NCI-H1436 (cell line): ENCODE measurements at places on chromosomes 3 and 15.

DNA sequence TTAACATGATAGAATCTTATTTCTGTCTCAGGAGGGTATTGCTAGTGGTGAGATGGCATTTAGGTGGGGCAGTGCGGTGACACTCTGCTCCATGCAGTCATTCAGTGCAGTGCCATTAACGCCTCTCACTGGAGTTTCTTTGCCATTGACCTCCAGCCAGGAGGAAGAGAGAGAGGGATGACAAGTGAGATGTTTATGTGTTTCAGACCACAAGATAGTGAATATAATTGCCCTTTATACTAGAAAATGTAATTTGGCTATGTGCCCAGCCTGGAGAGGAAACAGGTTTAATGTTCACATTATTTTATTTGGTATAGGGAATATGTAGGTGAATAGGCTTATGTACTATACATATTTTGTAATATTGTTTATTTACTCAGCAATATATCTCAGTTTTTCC lies 84.5 kb downstream of the ZIC1 start:
- DNase-seq, result no peak

DNA sequence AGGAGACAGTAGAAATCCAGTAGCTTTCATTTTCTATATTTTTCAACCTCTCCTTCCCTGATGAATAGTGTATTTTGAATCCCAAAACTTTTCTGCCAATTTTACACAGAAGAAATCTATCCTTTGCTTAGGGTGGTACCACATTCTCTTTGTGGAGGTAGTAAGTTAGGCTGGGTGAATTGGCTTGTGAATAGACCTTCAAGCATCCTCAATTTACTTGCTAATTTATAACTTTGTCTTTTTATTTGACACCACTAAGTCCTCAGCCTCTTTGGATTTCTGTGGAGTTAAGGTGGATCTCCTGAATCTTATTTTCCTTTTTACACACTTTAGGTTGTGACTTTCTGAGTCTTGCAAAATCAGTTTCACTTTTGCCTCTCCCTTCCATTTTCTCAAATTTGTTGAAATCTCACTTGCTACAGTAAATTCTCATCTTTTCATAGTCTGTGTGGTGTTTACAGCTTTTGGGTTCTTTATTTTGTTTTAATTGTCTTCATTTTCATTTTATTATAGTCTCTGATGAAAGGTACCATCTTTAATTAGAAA lies 5.7 kb upstream of the PLSCR1 start:
- no peak for DNase-seq

DNA sequence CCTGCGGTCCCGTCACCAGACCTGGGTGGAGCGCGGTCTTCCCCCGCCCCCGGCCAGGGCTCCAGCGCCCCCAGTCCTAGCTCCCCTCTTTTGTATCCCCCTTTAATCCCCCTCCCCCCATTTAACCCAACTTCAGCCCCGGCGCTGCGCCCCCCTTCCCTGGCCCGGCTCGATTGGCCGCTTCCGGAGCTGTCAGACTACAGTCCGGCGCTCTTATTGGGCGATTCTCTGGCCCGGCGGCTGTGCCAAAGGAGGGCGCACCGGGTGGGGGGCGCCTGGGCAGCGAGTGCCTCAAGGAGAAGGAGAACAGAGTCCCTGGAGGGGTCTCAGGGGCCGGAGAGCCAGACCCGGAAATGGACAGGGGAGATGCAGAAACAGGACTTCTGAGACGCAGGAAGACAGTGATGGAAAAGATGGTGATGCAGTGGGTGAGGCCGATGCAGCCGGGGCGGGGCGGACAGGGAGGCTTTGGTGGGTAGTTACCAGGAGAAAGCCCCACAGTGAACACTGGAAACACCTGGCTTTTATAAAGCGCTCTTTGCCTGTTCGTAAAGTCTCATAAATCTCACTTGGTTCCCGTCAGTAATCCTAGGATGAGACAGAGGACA lies 1.2 kb upstream of the ADCY5 start:
- DNase-seq, result no peak

DNA sequence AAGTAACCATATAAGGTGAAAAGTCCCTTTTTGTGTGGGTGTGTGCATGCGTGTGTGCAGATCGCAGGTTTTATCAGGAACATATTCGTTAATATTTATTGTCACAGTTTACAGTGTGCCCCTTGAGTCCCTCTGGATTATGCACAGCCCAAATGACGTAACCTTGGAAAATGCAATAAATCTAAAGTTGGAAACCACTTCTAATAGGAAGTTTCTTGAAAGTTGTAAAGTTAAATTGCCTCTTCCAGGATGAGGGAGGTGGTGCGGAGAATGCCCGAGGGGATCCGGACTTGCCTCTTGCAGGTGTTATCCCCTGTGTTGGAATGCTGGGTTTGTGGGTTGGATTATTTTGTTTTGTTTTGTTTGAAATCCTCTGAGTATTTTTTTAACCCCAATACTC lies 143.3 kb downstream of the CMSS1 start:
- no peak for DNase-seq

DNA sequence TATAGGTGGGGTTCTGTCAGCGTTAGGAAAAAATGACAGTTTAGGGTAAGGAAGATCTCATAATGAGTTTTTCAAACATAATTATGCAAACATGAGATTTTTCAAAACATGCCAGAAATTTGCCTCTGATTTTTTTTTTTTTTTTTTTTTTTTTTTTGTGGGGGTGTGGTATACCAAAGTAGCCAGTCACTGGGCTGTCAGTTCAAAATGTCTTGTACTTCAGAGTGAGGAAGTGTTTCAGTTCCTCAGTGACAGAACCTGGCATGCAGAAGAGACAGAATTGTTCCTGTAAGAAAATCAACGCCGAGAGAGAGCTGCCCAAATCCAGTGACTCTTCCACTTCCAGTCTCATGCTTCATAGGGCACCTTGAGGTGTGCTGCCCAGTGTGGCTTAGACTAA lies 9.7 kb downstream of the NCBP2 start:
- no peak for DNase-seq

- no peak for DNase-seq
These were observed 109.6 kb upstream of the SEMA6D start for GRCh38 chr15:47607695-47608094.

GRCh38 chr15:36860792-36861191 lies 239.6 kb downstream of the MEIS2 start:
- no peak for DNase-seq

- DNase-seq, result no peak
These were observed 141.7 kb downstream of the ITPR1 start for GRCh38 chr3:4634894-4635293.

DNA sequence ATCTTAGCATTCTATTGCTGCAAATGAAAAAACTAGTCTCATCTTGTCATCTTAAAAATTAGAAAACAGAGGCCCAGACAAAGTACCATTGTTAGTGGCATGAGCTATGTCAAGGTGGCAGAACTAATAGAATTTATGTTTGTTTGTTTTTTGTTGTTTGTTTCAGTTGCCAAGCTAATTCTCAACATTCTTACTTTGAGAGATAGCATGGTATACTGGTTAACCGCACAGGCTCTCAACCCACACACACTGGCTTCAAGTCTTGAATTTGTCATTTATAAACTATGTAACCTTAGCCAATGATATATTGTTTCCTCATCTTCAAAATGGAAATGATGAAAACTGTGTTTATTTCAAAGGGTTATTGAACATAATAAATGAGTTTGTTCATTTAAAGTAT lies 367.6 kb upstream of the PLSCR5 start:
- no peak for DNase-seq

DNA sequence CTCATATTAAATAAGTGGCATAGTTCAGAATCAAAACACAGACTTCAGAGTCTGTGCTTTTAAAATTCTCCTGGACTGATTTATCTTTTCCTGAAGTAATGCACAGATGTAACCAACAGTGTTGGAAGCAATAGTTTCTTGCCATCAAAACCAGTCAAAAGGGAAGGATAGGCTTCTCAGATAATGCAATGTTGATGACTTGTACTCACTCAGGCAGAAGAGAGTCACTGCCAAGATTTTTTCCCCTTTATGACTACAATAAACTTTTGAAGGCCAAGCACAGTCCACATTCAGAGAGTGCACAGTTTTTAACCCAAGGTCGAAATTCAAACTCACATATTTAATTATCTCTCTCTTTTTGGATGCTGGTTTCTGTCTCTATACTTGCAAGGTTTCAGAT lies 305.0 kb upstream of the SGO1 start:
- no peak for DNase-seq

DNA sequence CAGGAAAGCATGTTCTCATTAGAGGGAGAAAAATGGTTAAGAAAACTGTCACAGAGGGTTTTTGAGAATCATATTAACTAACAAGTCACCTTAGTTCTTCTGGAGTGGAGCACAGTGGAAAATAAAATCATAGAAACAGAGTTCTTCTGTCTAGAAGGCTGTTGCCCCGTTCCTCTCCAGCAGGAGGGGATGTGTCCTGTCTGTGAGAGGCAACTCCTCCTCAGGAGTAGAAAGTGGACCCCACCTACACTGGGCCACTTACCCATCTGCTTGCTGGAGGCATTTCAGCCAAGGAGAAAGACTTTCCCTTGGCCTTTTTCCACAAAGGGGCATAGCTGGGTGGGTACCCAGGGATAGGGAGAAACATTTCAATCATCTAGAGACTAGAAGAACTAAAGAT lies 106.6 kb downstream of the SSR3 start:
- no peak for DNase-seq

DNA sequence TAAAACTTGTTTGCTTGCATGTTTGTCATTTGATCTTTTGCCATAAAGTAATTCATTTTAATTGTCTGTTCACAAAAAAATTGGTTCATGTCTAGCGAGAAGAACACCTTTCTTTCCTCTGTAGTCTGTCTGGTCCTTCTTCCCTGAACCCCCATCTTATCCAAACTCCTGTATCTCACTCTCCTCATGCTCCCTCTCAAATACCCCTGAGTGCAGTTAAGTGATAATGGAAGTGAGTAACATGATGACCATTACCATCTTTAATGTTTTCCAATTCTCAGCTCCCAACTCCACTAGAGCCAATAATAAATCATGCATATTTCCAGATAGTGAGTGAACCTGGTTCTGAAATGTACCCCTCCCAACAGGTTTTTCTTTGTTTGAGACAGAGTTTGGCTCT lies 14.2 kb upstream of the KCNMB3 start:
- DNase-seq, result no peak
